ENCODE measurements at places on chromosomes 5 and 9.

- no peak for DNase-seq
Observed at GRCh38 chr9:107276966-107277710, 5.9 kb upstream of the RAD23B start.

GRCh38 chr9:89920951-89921350 is 316.1 kb downstream of the GADD45G start:
- DNase-seq = no peak

DNA sequence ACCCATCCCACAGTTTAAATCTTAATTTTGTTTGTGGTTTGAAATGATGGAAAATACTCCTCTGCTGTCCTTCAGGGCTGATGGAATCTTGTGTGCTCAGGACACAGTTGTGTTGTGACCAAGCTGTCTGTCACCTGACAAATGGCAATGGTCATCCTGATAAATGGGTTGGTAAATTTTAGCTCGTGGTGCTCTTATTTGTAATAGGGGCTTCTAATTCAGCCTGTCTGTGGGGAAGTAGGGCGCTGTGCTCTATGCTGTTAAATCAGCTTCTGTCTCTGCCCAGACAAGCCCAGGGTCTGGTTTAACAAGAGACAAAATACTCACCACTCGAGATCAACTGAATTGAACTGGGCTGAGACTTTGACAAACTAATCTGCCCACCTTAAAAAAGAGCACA is 4.5 kb downstream of the LRRTM2 start:
- no peak for DNase-seq

- no peak for DNase-seq
Observed at GRCh38 chr9:132595319-132595718, 12.9 kb downstream of the BARHL1 start.

GRCh38 chr9:129888293-129889121 is 53.2 kb downstream of the USP20 start:
- DNase-seq = peak; percentile 89

GRCh38 chr5:122218778-122219177 is 89.4 kb downstream of the ZNF474 start:
- DNase-seq = no peak

DNA sequence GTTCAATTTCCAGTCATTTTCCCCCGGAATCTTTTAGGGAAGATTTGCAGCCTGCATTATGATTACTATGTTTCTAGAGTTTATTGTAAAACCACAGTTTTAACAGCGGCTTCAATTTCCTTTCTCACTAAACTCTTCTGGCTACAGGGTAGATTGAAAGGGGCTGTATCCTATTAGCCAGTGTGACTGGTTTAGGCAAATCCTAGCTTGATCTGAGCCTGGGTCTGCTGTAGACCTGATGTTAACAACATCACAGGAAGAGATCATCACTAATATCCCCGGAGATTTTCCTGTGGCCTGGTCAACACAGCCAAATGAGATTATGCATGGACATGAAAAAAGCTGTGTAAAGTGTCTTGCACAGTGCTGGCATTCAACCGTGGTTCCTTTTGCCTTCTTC is 33.4 kb downstream of the STOM start:
- DNase-seq = no peak

DNA sequence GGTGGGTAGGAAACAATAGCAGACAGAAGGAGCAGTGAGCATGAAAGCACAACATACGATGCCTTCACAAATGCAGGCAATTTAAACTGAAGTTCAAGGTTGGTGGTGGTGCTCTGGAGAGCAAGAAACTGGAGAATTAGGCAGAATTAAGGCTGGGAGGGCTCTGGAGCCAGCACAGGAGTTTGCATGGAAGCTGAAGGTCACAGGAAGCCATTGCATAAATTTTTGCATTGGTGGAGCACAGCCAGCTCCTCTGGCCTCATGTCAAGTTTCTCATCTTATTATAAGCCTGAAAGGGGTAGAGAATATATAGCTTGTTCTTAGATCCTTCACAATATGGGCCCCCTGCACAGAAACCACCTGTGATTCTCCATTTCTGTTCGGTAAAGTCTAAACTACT is 207.4 kb downstream of the PAPPA start:
- DNase-seq = no peak

- no peak for DNase-seq
Observed at GRCh38 chr5:167967494-167968177, 323.8 kb upstream of the WWC1 start.
